GM12878 (cell line): ENCODE measurements at places on chromosomes 3 and 15.

DNA sequence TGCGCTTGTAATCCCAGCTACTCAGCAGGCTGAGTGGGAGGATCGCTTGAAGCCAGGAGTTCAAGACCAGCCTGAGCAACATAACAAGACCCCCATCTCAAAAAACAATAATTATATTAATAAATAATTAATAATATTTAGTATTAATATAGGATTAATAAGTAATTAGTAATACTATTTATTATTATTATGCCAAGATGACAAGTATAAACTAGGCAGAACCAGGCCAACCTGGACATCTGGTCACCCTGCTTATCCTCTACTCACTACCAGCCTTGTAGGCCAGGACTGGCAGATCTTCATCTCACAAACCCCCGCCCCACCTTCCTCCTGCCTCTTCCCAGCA lies 429 bp downstream of the CPN2 start:
- no peak overlapping the region for H3K27ac ChIP-seq
- no peaks in the 10 kb centered on the region for H3K36me3 ChIP-seq
- H3K4me3 ChIP-seq, result no peak overlapping the region
- DNase-seq, result no peak

GRCh38 chr3:58691997-58692396 lies 25.4 kb upstream of the FAM3D start:
- DNase-seq, result no peak
- no peaks in the 10 kb centered on the region for H3K27me3 ChIP-seq
- H3K4me3 ChIP-seq, result no peak overlapping the region
- no peaks in the 10 kb centered on the region for H3K36me3 ChIP-seq
- H3K4me1 ChIP-seq, result no peaks in the 10 kb centered on the region

- H3K4me1 ChIP-seq, result no peaks in the 10 kb centered on the region
- no peak overlapping the region for H3K27ac ChIP-seq
- H3K27me3 ChIP-seq, result no peaks in the 10 kb centered on the region
- H3K36me3 ChIP-seq, result no peaks in the 10 kb centered on the region
These were observed 33.3 kb downstream of the TFDP2 start for GRCh38 chr3:142115867-142116668.

DNA sequence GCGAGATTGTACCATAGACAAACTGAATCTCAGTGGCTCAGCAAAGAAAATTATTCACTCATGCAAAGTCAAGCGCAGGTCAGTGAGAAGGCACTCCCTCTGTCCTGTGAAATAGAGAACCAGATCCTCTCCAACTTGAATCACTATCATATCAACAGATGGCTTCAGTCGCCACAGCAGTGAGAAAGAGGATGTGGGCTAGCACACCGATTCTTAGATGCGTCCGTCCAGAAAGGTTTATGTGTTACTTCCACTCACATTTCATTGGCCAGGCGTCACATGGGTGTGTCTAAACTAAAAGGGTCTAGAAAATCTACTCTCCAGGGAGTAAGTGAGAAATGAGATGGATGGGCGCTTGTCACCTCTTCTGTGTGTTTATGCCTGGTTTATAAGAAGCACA lies 141.6 kb upstream of the KBTBD8 start:
- no peaks in the 10 kb centered on the region for H3K36me3 ChIP-seq
- no peak overlapping the region for H3K27ac ChIP-seq
- H3K4me3 ChIP-seq, result no peak overlapping the region
- DNase-seq, result no peak

GRCh38 chr3:17153209-17153608 lies 268.5 kb downstream of the PLCL2 start:
- H3K4me1 ChIP-seq, result peaks cover 25% of the 10 kb centered on the region
- DNase-seq, result no peak
- peaks cover 17% of the 10 kb centered on the region; the same call in 1 of the 2 replicates for H3K36me3 ChIP-seq
- no peak overlapping the region for H3K27ac ChIP-seq
- no peak overlapping the region for H3K4me3 ChIP-seq

GRCh38 chr3:98240131-98240530 lies 23.9 kb upstream of the OR5H6 start:
- H3K4me1 ChIP-seq, result no peaks in the 10 kb centered on the region; the same call in 1 of the 2 replicates
- H3K4me3 ChIP-seq, result no peak overlapping the region
- no peaks in the 10 kb centered on the region for H3K36me3 ChIP-seq
- no peak overlapping the region for H3K27ac ChIP-seq

- no peaks in the 10 kb centered on the region for H3K27me3 ChIP-seq
- no peaks in the 10 kb centered on the region for H3K36me3 ChIP-seq
- H3K27ac ChIP-seq, result no peak overlapping the region
These were observed 23.7 kb upstream of the C3orf49 start for GRCh38 chr3:63795438-63795837.

DNA sequence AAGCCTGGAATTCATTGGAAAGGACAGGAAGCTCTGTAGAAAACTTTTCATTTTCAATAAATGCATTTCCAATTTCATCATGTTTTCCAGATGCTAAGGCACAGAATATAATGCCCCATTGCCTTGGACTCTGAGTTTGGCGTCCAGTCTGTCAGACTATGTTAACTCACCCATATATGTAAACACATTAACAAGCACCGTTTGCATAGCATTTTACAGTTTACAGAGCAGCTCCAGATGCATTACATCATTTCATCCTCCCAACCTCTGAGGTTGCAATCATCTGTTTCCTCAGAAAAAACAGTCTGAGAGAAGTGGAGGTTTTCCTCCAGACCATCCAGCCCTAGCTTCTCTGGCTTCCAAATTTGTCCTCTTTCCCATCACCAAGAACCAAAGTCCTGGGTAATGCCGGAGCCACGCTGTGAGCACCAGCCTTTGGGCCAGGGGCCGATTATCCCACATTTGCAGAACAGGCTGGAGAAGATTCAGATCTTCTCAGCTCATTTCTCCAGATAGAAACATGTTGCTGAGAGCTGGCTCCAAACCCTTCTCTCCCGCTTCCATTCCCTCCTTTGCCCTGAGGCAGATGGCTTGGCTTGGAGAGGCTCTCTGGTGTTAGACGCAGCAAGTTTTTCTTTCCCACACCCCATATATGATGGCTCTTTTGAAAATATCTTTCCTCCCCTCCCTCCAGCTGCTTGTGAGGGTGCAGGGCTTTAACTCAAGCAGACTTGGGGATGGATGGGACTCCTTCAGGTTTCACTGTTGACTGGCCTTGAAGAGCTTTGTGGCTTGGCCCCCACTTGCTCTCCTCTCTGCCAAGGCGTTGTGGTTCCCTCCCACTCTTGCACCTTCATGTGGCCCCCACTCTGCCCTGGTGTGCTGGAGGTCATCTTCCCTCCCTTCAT lies 26.0 kb downstream of the CYP19A1 start:
- no peak overlapping the region for H3K4me3 ChIP-seq
- DNase-seq, result no peak
- H3K27me3 ChIP-seq, result peaks cover 10% of the 10 kb centered on the region; the same call in 1 of the 2 replicates
- no peak overlapping the region for H3K27ac ChIP-seq
- H3K36me3 ChIP-seq, result no peaks in the 10 kb centered on the region

DNA sequence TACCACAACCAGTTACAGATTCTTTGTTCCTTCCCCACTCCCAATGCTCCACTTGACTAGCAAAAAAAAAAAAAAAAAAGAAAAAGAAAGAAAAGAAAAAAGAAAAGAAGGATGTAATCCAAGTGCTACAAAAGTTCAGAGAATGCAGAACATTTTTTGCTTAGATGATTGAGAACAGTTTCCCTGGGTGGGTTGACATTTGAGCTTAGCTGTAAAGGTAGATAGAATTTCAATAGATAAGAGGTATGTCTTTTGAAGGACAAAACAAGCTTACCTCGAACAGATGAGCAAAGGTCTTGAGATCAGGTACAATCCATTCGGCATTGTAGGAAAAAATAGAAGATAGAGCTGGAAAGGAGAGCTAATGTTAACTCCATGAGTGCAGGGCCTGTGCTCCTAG lies 344.6 kb upstream of the NECTIN3 start:
- H3K36me3 ChIP-seq, result no peaks in the 10 kb centered on the region
- H3K27ac ChIP-seq, result no peak overlapping the region
- no peaks in the 10 kb centered on the region for H3K27me3 ChIP-seq

GRCh38 chr15:78322243-78322642 lies 17.9 kb upstream of the CRABP1 start:
- H3K4me1 ChIP-seq, result no peaks in the 10 kb centered on the region
- DNase-seq, result no peak
- no peaks in the 10 kb centered on the region for H3K36me3 ChIP-seq

DNA sequence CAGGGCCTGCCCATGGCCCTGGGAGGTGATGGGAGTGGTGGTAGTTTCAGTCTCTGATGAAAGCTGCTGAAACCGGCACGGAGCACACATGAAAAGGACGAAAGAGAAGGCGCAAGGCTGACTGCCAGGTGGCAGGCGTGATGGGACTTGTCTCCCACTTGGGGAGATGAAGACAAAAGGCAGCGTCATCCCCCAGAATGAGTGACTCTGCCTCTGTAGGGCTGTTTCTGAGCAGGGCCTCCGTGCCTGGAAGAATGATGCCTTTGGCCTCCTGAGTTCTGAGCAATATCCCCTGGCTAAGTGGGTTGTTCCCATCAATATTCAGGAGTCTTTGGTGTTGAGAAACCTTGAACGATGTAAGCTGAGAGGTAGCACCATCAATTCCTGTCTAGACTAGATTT lies 237.8 kb downstream of the OPA1 start:
- no peaks in the 10 kb centered on the region for H3K27me3 ChIP-seq
- DNase-seq, result no peak
- no peak overlapping the region for H3K27ac ChIP-seq
- no peak overlapping the region for H3K4me3 ChIP-seq
- H3K36me3 ChIP-seq, result no peaks in the 10 kb centered on the region
- H3K4me1 ChIP-seq, result peaks cover 37% of the 10 kb centered on the region

DNA sequence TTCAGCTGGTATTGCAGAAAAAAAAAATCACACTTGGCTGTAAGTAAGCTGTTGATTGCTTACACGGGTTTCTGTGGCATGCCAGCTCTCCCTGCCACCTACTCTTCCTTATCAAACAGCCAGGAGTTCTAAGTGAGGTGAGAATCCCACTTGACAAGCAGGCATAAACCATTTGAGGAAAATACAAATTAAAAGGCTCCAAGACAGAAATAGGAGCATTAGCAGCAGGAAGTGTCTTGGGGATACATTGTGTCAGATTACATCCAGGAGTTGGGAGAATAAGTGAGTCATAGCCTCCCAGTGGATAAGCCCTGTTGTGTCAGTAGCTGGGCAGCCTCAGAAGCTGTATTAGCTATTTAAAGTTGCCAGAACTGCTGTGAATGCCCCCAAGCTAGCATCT lies 256.0 kb downstream of the CNTN4 start:
- no peaks in the 10 kb centered on the region for H3K4me1 ChIP-seq
- H3K4me3 ChIP-seq, result no peak overlapping the region
- DNase-seq, result no peak
- no peak overlapping the region for H3K27ac ChIP-seq
- H3K27me3 ChIP-seq, result no peaks in the 10 kb centered on the region

DNA sequence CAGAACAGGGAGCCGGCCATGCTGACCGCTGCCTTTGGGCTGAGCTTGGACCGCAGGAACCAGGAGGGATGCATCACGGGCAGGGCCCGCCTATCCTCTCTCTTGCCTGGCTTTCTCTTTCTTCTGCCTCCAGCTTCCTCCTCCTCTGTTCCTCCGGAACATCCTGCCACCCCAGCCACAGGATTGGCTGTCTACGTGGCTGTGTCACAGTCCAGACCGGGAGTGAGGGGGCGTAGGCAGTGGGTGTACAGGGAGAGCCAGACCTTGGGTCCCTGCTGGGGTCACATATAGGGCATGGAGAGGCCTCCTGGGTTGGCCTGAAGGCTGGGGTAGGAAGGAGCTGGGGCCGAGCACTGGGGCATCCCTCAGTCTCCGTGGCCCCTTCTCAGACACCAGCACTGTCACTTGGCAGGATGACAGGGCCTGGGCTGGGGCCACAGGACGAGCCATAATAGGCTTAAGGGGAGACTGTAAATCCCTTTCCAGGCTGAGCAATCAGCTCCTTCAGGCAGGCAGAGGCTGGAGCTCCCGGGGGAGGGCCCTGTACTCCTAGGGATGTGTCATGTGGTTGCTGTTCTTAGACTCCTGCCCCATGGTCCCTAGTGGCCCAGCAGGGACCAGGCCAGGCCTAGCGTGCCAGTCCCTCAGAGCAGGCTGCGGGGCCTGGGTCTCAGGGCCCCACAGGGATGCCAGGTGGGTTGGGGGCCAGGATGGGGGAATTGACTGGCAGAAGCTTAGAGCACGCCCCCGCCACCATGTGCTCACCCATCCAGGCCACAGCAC lies 25.4 kb downstream of the LINGO1 start:
- H3K27ac ChIP-seq, result no peak overlapping the region
- H3K27me3 ChIP-seq, result peaks cover 2% of the 10 kb centered on the region
- no peak overlapping the region for H3K4me3 ChIP-seq
- no peak for DNase-seq
- H3K36me3 ChIP-seq, result no peaks in the 10 kb centered on the region
- H3K4me1 ChIP-seq, result 0 out of 2 replicates have a peak, but pooled peaks cover 3% of the 10 kb centered on the region

DNA sequence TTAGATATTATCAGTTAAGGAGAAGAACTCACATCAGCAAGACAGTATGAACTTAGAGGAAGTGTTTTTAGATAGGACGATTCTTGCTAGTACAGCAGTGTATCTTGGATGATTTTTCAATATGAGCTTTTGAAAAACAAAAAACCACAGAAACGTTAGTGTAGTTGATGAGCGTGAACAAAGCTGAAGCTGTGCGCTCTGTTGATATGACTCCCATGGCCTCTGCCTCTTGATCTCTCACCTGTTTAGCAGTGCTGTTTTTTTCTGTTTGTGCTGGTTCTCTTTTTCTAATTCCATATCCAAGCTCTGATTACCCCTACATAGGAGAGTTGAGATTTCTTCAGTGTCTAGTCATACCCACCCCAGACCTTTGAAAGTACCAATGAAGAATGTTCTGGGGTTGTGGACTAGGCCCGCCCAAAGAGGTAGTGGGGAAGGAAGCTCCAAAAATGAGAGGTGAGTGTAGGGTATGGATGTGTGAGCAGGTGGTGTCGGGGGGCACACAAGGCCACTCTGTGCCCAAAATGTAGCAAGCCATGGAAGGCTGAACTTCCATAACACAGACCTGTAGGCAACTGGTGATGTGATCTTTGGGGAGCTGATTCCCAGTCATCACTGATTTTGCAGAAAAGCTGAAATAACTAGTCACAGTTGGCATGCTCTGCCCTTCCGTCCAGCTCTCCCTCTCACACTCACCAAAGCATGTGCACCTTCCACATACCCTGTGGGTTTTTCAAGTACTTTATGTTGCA lies 20.0 kb upstream of the CMTM7 start:
- no peak overlapping the region for H3K27ac ChIP-seq
- no peaks in the 10 kb centered on the region for H3K36me3 ChIP-seq
- H3K27me3 ChIP-seq, result no peaks in the 10 kb centered on the region

- no peak overlapping the region for H3K4me3 ChIP-seq
- no peak for DNase-seq
- H3K4me1 ChIP-seq, result no peaks in the 10 kb centered on the region
- no peaks in the 10 kb centered on the region for H3K27me3 ChIP-seq
These were observed 227.5 kb downstream of the MAGI1 start for GRCh38 chr3:65811086-65811761.

DNA sequence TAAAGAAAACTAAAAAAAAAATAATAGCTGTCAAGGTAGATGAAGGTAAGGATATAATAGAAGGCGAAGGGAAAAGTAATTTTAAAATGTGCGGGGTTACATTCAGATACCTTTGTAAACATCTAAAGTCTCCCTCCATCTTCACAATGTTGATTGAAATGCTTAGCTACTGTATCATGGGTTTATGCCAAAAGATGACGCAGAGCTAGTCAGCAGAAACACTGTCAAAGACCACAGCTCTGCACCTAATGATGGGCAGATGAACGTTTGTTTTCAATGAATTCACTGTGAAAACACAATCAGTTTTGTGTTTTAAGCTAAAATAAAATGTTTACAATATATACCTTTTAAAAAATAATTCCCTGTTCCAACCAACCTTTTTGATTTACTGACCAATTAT lies 61.2 kb downstream of the RFTN1 start:
- no peak overlapping the region for H3K4me3 ChIP-seq
- no peak overlapping the region for H3K27ac ChIP-seq
- no peak for DNase-seq
- 0 out of 2 replicates have a peak, but pooled peaks cover 3% of the 10 kb centered on the region for H3K4me1 ChIP-seq
- no peaks in the 10 kb centered on the region for H3K27me3 ChIP-seq
